Neural crest cell (in vitro differentiated cells): ENCODE measurements at places on chromosomes 7 and 10. TPM values are rescaled to one million over a fixed set of nuclear protein-coding genes. Genes with fewer than 3 reads are reported as not detected.

ANXA8 gene
- not detected in 2 replicates for total RNA-seq

PIP gene
- total RNA-seq = not detected in 2 replicates

PAPOLB gene
- total RNA-seq = 0.23 and 0.26 TPM in 2 replicates

CNTNAP2 gene
- 9.3 and 12.9 TPM in 2 replicates for total RNA-seq

ATOH7 gene
- 0.20 and 0.84 TPM in 2 replicates for total RNA-seq

ZNF736 gene
- not detected in 2 replicates for total RNA-seq

MUC3A gene
- total RNA-seq = 0.16 TPM in 1 of 2 replicates, not detected in the other

SSC4D gene
- total RNA-seq = 1.0 and 1.1 TPM in 2 replicates

TEX47 gene
- total RNA-seq = not detected in 2 replicates

DNA sequence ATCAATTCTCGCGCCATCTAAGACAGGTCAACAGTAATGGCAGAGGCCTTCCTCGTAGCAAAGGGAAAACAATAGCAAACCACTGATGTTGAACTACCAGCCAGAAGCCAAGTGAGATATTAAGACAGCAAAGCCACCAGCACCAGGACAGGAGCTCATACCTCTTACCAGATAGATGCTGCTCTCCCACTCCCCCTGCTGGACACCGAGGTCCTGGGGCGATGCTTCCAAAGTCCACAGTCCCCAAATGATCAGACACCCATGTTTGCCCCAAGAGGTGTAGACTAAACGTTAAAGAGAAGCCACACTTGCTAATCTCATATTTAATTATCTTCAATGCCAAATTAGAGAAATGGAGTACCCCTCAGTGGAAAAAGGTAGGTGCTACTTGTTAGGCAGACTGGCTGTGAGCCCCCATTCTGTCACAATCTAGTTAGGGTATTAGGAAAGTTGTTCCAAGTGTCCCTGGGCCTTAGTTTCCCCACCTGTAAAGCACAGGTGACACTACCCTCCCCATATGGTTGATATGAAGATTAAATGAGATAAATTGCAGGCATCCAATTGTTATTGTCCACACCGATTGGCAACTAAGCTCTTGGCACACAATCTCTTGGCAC is 39.9 kb downstream of the TOMM7 start:
- DNase-seq = peak; percentile 57

DNA sequence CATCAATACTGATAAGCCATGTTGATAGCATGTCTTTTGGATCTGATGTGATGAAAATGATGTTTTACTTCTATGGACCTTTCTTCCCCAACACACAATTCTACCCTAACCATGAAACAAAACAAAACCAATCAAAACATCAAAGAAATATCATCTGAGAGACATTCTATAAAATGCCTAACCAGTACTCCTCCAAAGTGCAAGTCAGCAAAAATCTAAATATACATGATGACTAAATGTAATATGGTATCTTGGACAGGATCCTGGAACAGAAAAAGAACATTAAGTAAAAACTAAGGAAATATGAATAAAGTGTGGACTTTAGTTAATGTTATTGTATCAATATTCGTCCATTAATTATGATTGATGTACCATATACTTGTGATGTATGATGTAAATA is 625.1 kb downstream of the MAGI2 start:
- DNase-seq = no peak

GRCh38 chr7:44080118-44080517 is 2.2 kb downstream of the POLM start:
- no peak for DNase-seq

DNA sequence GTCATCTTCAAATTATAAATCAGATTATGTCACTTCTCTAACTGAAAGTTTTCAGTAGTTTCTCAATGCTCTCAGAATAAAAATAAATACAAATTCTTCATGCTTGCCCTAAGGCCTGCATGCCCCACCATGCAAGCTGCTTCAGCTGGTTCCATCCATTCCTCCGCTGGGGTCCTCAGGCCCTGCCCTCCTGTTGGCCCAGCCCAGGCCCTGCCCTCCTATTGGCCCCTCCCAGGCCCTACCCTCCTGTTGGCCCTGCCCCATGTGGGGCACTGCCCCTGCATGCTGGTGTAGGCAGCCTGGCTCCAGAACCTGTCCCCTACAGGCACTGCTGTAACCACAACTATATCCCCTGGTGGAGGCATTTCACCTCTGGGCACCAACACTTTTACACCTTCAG is 109.3 kb upstream of the TCERG1L start:
- no peak for DNase-seq

- DNase-seq = peak; percentile 42
Observed at GRCh38 chr10:28677888-28678686, 766 bp downstream of the BAMBI start.

DNA sequence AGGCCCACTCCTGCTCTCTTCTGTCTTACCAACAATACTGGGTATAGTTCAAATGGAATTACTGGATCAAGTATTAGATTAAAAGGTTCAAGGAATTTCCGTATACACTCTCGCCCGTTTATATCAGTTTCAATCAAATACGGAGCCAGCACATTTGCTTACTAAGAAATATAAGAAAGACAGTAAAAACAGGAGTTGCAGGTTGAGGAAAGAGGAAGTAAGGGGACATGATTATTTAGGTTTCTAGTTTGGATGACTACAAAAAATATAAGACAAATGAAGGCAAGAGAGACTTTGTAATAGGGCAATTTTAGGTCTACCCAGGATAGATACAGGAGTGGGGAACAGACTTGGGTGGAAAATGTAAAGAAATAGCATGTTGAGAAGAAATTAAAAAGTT is 109.9 kb upstream of the ABI1 start:
- no peak for DNase-seq

DNA sequence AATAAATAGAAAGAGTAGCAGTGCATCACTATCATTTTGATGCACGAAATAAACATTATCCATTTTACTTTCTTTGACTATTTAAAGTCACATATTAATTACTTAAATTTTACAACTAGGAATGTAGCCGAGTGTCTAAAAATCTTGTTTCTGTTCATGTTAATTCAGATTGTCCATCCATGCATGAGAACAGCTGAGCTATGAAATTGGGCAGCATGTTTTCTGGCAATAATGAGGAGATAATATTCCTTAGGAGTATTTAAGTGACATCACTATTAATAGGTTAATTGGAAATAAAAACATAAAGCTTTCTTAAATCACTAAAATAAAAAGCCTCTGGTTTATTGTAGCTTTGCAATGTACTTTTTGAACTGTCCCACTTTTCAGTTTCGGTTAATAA is 293.8 kb downstream of the PHTF2 start:
- DNase-seq = no peak

- peak; percentile 30 for DNase-seq
Observed at GRCh38 chr7:27921081-27921836, 181.3 kb downstream of the TAX1BP1 start.

- no peak for DNase-seq
Observed at GRCh38 chr10:112946649-112947048, 3.4 kb upstream of the TCF7L2 start.

DNA sequence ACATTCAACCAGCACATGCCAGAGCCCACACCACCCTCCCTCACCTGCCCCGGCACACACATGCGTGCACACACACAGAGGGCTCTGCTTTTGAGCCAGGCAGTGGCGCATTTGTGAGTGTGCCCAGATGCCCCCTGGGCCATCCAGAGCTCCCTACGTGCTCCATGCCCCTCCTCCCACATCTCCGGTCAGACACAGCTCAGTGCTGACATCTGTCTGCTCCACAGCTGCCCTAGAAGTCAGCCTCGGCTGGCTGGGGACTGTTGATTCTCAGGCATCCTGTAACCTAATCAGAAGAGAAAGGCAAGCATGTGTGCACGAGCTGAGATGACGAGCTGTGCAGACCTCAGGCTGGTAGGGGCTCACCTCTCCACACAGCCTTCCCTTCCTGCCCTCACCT is 135.1 kb downstream of the ZMIZ1 start:
- no peak for DNase-seq

GRCh38 chr10:4586776-4587175 is 239.2 kb upstream of the AKR1E2 start:
- DNase-seq = no peak

- no peak for DNase-seq
Observed at GRCh38 chr7:39504963-39505362, 61.2 kb upstream of the YAE1 start.

- no peak for DNase-seq
Observed at GRCh38 chr7:15503603-15504290, 58.1 kb downstream of the AGMO start.

- DNase-seq = no peak
Observed at GRCh38 chr7:28389504-28390395, 22.6 kb upstream of the CREB5 start.

DNA sequence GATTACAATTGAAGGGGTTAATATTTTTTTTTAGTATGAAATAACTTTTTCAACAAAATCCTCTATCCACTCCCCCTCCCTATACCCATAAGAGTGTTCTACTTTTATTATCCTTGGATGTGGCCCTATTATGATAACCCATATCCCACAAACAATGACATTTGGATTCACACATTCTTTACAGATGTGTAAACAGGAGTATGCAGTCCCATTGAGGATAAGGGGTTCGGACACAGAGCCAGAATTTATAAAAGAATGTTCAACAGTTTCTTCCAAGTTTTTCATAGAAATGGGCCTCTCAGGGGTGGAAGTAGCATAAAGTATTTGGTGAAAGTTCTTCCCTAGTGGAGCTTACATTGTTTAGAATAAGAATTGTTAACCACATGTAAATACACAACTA is 16.1 kb upstream of the PCLO start:
- no peak for DNase-seq

DNA sequence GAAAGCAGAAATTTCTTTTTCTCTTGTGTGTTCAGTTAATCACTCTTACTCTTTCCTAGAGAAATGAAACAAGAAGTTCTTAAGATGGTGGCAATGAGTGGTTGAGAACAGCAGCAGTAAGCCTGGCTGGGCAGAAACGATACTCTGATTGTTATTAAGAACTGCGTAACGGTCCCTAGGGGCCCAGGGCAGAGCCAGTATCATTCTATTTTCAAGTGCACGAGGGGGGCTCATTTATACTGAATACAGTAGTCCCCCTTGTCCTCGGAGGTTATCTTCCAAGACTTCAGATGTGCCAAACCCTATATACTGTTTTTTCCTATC is 64.9 kb downstream of the EEPD1 start:
- no peak for DNase-seq

GRCh38 chr10:119251315-119251708 is 43.9 kb downstream of the GRK5 start:
- DNase-seq = no peak

DNA sequence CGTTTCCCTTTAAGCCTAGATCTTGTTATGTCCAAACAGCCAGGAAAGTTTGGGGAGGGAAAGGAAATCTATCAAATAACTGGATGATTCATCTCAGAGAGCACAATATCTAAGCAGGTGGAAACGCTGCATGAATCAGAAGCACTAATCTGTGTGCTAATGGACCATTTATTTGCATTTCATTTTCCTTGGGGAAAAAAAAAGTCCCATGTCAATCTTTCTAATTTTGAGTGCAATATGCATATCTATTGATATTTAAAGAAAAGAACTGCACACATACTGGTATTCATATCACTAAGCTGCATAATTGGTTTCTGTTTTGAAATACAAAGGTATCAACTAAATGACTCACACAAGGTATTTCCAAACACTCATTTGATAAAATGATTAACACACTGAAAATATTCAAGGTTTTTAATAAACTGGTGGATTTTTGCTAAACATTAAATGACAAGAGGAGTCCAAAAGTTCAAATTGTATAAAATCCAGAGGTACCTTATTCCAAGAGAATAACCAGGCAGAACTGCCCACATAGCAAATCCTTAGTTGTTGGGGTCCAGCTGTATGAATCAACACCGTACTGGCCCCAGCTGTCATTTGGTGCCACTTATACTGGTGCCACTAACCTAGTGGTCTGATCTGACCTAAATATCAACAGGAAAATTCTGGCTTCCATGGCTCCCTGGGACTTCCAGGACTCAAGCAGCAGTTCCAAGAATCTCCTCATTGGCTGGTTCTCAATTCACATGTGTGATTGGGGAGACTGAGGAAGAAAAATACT is 122.2 kb upstream of the SP4 start:
- no peak for DNase-seq

GRCh38 chr7:18317941-18318340 is 177.6 kb upstream of the HDAC9 start:
- DNase-seq = no peak

DNA sequence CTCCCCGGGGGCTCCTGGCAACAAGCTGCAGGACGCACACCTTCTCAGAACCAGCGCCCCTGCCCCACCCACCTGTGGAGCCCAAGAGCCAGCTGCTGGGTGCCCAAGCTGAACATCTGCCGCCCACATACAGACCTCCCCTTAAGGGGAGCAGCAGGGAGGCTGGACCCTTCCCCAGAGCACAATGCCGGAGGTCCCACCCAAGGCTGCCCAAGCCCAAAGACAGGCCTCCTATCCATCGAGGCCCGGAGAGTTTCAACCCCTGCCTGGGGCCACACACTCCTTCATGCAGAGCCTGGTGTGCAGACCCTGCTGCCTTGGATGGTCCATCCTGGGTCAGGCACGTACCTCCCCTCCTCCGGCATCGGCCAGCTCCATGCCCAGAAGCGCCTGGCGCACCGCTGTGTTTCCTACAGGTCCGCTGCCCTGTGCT is 48.7 kb downstream of the VIPR2 start:
- no peak for DNase-seq

DNA sequence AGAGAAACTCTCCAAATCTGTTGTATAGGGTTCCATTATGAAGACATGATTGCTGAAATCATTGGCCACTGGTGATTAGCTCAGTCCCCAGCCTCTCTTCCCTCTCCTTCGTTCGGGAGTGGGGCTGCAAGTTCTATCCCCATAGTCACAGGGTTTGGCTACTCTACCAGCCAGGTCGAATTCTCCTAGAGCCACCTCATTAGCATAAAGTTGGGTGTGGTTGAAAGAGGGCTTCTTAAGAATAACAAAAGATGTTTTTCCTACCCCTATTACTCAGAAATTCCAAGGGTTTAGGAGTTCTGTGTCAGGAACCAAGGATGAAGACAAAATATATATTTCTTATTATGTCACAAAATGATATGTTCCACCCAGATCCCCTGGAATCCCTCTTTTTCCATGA is 166.2 kb upstream of the YAE1 start:
- no peak for DNase-seq

GRCh38 chr10:22690614-22691431 is 23.6 kb downstream of the PIP4K2A start:
- no peak for DNase-seq

GRCh38 chr10:44973323-44974081 is 5.1 kb downstream of the DEPP1 start:
- no peak for DNase-seq

GRCh38 chr7:33262476-33262875 is 133.1 kb downstream of the BBS9 start:
- no peak for DNase-seq

DNA sequence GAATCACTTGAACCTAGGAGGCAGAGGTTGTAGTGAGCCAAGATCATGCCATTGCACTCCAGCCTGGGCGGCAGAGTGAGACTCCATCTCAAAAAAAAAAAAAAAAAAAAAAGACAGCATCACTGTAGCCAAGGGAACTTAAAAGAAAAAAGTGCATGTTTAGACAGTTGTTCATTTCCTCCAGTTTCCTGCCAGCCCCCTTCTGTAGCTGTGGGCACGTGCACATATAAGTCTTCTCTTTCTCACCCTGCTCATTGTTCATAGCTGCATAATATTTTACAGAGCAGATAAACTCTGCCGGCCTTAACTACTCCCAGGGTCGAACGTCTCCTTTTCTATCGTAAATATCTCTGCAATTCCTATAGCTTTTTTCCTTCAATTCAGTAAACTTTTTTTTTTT is 132.6 kb downstream of the LHPP start:
- no peak for DNase-seq
